Cortex of kidney (tissue), 1 donor: ENCODE measurements at places on chromosomes 5 and 9.

DNA sequence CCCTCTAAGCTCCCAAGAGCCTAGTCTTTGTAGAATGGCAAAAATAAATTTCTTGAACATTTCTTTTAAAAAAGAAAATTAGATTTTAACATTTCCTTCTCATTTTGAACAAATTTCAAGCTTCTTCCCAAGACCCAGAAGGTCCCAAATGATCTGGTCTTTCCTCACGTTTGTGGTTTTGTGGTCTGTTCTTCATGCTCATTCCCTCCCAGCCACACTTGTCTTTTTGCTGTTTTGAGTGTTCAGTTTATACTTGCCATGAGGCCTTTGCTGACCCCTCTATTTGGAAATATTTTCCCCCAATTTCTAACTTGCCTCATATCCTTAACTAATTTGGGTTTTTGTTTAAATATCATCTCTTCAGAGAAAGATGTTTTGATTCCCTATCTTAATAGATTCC is 133.4 kb upstream of the PAPPA start:
- no peak for DNase-seq

GRCh38 chr5:163772241-163772640 is 266.8 kb downstream of the MAT2B start:
- no peak for DNase-seq

DNA sequence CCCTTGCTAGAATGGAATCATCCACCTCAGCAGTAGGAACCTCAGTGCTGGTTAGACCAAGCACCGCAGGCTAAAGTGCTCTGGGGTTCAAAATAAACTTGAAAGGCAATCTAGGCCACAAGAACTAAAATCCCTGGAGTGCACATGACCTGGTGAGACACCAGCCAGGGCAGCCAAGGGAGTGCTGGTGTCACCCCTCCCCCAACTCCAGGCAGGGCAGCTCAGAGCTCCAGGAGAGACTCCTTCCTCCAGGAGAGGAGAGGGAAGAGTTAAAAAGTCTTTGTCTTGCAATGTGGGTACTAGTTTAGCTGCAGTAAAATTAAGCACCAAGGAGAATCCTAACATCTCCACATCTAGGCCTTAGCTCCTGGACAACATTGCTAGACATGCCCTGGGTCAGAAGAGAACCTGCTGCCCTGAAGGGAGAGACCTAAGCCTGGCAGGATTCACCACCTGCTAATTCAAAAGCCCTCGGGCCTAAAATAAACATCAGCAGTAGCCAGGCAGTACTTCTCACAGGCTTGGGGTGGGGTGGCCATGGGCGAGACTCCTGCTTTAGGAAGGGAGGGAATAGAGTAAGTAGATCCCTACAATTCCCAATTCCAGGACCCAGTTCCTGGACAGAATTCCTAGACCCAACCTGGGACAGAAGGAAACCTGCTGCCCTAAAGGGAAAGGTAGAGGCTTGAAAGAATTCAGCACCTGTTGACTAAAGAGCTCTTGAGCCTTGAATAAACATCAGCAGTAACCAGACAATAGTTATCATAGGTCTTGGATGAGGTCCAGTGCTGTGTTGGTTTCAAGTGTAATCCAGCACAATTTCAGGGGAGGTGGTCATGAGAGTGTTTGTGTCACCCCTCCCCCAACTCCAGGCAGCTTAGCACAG is 25.8 kb downstream of the UGT3A2 start:
- no peak for DNase-seq

DNA sequence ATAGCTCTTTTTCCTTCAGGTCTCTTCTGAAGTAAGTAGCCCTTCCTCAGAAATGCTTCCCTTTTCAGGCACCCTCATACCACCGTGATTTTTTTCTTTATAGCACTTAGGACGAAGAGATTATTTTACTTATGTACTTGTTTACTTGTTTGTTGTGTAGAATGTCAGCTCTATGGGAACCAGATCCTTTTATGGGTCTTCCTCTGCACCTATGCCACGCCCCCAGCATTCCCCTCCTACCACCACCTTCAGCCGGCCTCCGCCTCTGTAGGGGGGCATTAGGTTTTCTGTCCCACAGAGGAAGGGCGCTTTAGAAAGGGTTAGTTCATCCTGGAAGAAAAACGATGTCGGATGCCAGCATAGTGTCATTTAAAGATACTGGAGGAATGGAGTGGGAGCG is 1.8 kb downstream of the CDKN2B-AS1 start:
- DNase-seq: no peak

GRCh38 chr9:91945277-91946085 is 4.5 kb downstream of the ROR2 start:
- DNase-seq: no peak

- no peak for DNase-seq
These were observed 11.8 kb downstream of the HNRNPAB start for GRCh38 chr5:178216088-178216534.
